Neural cell (in vitro differentiated cells): ENCODE measurements at places on chromosomes 11 and 22. TPM values are rescaled to one million over a fixed set of nuclear protein-coding genes. Genes with fewer than 3 reads are reported as not detected.

Gene CLCF1
- polyA plus RNA-seq, result 0.34 TPM in 1 of 2 replicates, not detected in the other

Gene FEN1
- 27.2 and 33.9 TPM in 2 replicates for polyA plus RNA-seq

Gene PGR
- polyA plus RNA-seq, result not detected in 2 replicates

Gene MICAL3
- polyA plus RNA-seq, result 28.1 and 30.4 TPM in 2 replicates

Gene NOL12
- polyA plus RNA-seq, result 77.5 and 90.0 TPM in 2 replicates

Gene C11orf16
- polyA plus RNA-seq, result not detected in 2 replicates

Gene SULT4A1
- 182 and 196 TPM in 2 replicates for polyA plus RNA-seq

Gene TSSK2
- 0.26 TPM in 1 of 2 replicates, not detected in the other for polyA plus RNA-seq

Gene HPX
- 11.1 and 17.3 TPM in 2 replicates for polyA plus RNA-seq
